Breast epithelium (tissue), 4 donors: ENCODE measurements at places on chromosomes 16 and 17. TPM values are rescaled to one million over a fixed set of nuclear protein-coding genes. Genes with fewer than 3 reads are reported as not detected.

Gene C17orf50
- not detected for total RNA-seq

Gene NTN3
- total RNA-seq: not detected

Gene ORAI3
- 40.5 TPM for total RNA-seq

Gene TNK1
- total RNA-seq: 14.4 TPM

Gene PARD6A
- 6.4 TPM for total RNA-seq

Gene UMOD
- total RNA-seq: not detected

Gene TIMP2
- total RNA-seq: 344 TPM

Gene RPL38
- total RNA-seq: 304 TPM

Gene COTL1
- 49.2 TPM for total RNA-seq

Gene LAT
- total RNA-seq: 4.3 TPM

Gene ELP5
- 30.6 TPM for total RNA-seq

Gene MYH8
- not detected for total RNA-seq

Gene RNF112
- total RNA-seq: 2.9 TPM

Gene CCL5
- total RNA-seq: 3.5 TPM

Gene NPTX1
- total RNA-seq: under 0.01 TPM

Gene MYH1
- not detected for total RNA-seq

GRCh38 chr17:1967213-1967612 lies 57.9 kb downstream of the RTN4RL1 start:
- H3K4me1 ChIP-seq: no peaks in the 10 kb centered on the region
- no peak overlapping the region for H3K4me3 ChIP-seq
- no peaks in the 10 kb centered on the region for H3K27me3 ChIP-seq
- DNase-seq: peak; percentile 25

GRCh38 chr16:60674241-60674640 lies 1362.0 kb downstream of the CDH8 start:
- no peak for DNase-seq
- H3K4me1 ChIP-seq: no peaks in the 10 kb centered on the region
- no peak overlapping the region for H3K4me3 ChIP-seq
- no peaks in the 10 kb centered on the region for H3K36me3 ChIP-seq
- H3K27ac ChIP-seq: no peak overlapping the region

DNA sequence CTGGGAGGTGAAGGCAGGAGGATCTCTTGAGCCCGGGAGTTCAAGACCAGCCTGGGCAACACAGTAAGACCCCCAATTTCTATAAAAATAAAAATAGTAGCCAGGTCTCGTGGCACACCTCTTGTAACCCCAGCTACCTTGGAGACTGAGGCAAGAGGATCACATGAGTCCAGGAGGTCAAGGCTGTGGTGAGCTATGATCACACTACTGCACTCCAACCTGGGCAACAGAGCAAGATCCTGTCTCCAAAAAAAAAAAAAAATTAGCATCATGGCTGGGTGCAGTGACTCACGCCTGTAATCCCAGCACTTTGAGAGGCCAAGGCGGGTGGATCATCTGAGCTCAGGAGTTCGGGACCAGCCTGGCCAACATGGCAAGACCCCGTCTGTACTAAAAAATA lies 6.7 kb upstream of the CBX2 start:
- no peak for DNase-seq
- no peak overlapping the region for H3K27ac ChIP-seq
- no peaks in the 10 kb centered on the region for H3K4me1 ChIP-seq
- H3K27me3 ChIP-seq: no peaks in the 10 kb centered on the region

GRCh38 chr16:9183682-9184353 lies 92.4 kb downstream of the HAPSTR1 start:
- no peak overlapping the region for H3K4me3 ChIP-seq
- H3K27me3 ChIP-seq: no peaks in the 10 kb centered on the region
- no peak for DNase-seq
- no peaks in the 10 kb centered on the region for H3K36me3 ChIP-seq
- no peaks in the 10 kb centered on the region for H3K4me1 ChIP-seq
- H3K27ac ChIP-seq: no peak overlapping the region

- no peaks in the 10 kb centered on the region for H3K27me3 ChIP-seq
- no peaks in the 10 kb centered on the region for H3K36me3 ChIP-seq
- no peak overlapping the region for H3K4me3 ChIP-seq
- H3K27ac ChIP-seq: no peak overlapping the region
- no peak for DNase-seq
These were observed 194.6 kb upstream of the DYNLRB2 start for GRCh38 chr16:80346111-80346632.

GRCh38 chr16:53892155-53892554 lies 188.2 kb downstream of the FTO start:
- no peaks in the 10 kb centered on the region for H3K36me3 ChIP-seq
- DNase-seq: peak; percentile 53
- peaks cover 6% of the 10 kb centered on the region for H3K4me1 ChIP-seq
- H3K27ac ChIP-seq: peak overlapping the region; percentile 67
- no peaks in the 10 kb centered on the region for H3K27me3 ChIP-seq

DNA sequence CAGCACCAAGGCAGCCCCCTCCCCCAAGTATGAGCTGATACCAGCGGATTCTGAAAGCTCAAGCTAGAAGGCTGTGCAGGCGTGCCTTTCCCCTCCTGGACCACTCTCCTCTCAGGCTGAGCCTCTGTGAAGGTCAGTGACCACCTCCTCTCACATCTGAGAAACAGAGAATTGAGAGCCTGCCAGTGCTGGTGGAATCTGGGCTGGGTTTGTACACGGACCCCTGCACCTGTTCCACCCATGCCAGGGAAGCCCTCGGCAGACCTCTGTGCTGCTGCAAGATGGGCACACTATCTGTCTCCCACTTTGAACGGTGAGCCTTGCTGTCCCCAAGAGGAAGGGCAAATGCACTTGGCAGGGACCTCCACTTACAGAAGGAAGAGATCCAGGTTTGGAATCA lies 54.7 kb upstream of the SDK2 start:
- H3K27ac ChIP-seq: no peak overlapping the region
- DNase-seq: no peak

GRCh38 chr17:80989586-80989913 lies 2.1 kb upstream of the CHMP6 start:
- H3K27me3 ChIP-seq: no peaks in the 10 kb centered on the region
- no peak for DNase-seq
- H3K36me3 ChIP-seq: no peaks in the 10 kb centered on the region
- peaks cover 11% of the 10 kb centered on the region for H3K4me1 ChIP-seq

DNA sequence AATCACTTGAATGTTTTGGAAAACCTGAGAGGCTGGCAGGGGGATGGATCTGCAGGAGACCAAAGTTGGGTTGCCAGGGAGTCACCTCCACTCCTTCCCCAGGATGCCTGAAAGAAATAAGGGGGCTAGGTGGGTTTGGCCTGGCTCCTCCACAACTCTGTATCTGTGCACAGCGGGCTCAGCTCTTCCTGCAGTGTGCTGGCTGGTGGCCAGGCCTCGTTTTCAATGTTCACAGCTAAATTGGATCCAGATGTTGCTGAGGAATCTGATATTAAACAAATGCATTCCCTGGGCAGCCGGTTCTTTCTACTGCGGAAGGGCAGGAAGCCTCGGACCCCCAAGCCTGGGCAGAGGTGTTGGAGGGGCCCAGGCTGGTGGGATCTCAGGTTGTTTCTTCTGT lies 106.2 kb downstream of the N4BP1 start:
- no peaks in the 10 kb centered on the region for H3K36me3 ChIP-seq
- peaks cover 5% of the 10 kb centered on the region for H3K4me1 ChIP-seq
- no peak for DNase-seq
- no peaks in the 10 kb centered on the region for H3K27me3 ChIP-seq

- no peak for DNase-seq
- no peak overlapping the region for H3K27ac ChIP-seq
- no peaks in the 10 kb centered on the region for H3K27me3 ChIP-seq
These were observed 84.8 kb upstream of the PLEKHM1 start for GRCh38 chr17:45575126-45575885.

DNA sequence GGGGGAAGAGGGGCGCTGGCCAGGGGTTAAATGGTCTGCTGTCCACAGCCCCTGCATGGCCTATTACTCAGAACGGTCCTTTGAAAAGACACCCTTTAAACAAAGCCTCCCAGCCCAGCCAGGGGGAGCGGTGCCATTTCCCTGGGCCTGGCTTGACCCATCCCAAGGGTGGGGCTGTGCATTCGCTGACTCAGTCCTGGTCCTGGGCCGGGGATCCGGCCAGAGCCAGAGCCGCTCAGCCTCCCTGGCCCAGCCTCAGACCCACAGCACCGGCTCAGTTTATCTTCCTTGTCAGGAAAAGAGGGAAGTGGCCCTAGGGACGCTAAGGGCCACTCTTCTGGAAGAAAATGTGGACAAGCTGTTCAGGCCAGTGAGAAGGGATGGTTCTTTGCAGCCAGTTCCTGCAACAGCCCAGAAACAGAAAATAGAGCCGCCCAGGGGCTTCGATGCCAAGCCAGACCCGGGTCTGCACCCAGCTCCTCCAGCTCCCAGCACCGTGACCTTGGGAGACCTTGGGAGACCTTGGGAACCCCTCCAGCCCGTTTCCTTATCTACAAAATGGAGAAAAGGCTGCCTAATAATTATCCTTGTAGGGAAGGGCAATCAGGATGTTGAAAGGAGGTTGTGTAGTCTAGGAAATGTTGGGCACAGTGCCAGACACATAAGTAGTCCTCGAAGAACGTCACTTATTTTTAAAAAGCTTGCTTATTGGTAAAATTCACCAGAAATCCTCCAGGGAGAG lies 82.5 kb downstream of the ZDHHC7 start:
- DNase-seq: no peak
- no peak overlapping the region for H3K4me3 ChIP-seq
- H3K4me1 ChIP-seq: no peaks in the 10 kb centered on the region
- no peak overlapping the region for H3K27ac ChIP-seq
- H3K36me3 ChIP-seq: no peaks in the 10 kb centered on the region
- no peaks in the 10 kb centered on the region for H3K27me3 ChIP-seq

DNA sequence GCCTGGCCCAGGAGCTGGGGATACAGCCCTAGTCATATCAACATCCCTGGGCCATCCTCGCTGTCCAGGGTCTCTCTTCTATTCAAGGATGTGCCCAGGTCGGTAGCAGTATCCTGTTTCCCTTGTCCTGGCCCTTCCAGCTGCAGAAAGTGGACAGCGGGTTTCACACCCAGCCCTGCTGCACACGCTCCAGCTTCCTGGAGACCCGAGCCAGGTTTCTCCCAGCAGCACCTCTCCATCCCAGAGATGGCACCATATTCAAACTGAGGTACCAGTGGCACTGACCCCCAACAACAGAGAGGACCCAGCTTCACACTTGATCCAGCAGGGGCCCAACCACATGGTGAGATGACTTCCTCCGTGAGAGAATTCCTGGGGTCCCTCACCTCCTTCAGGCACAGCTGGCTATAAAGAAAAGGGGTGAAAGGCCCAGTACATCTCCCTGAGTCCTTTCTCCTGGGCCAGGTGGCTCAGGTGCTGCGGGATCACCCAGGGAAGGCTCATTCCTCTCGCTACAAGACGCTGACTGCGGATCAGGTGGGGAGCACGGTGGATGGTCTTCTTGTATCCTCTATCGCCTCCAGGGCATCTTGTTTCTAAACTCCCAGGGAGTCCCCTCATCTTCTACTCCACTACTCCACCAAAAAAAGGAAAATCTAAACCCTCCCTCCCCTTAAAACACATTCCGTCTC lies 1.4 kb downstream of the CUEDC1 start:
- H3K4me3 ChIP-seq: peak overlapping the region; percentile 82
- peak overlapping the region; percentile 92 for H3K27ac ChIP-seq
- peaks cover 10% of the 10 kb centered on the region for H3K4me1 ChIP-seq
- H3K27me3 ChIP-seq: no peaks in the 10 kb centered on the region
- no peaks in the 10 kb centered on the region for H3K36me3 ChIP-seq

GRCh38 chr16:7171151-7171550 lies 161.5 kb upstream of the RBFOX1 start:
- DNase-seq: no peak
- no peaks in the 10 kb centered on the region for H3K4me1 ChIP-seq
- no peaks in the 10 kb centered on the region for H3K36me3 ChIP-seq
- H3K27me3 ChIP-seq: no peaks in the 10 kb centered on the region

DNA sequence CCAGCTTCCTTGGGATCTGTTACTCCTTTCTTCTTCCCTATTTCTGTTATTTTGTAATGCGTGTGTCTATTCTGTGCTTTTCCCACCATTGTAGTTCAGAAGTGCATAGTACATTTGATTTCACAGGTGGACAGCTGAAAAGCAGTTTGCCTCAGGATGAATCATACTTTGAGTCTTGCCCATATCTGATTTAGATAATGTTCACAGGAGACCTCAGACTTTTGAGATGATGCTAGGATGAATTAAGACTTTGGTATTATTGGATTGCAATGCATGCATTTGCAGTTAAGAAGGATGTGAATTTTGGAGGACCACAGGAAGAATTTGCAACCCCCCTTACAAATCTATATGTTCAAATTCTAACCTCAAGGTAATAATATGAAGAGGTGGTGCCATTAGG lies 769.6 kb downstream of the CDH11 start:
- no peak overlapping the region for H3K4me3 ChIP-seq
- no peaks in the 10 kb centered on the region for H3K36me3 ChIP-seq

DNA sequence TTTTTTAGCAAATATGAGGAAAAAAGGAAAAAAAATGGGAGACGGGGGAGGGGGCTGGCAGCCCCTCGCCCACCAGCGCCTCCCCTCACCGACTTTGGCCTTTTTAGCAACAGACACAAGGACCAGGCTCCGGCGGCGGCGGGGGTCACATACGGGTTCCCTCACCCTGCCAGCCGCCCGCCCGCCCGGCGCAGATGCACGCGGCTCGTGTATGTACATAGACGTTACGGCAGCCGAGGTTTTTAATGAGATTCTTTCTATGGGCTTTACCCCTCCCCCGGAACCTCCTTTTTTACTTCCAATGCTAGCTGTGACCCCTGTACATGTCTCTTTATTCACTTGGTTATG lies 1.2 kb upstream of the TMEM88 start:
- H3K36me3 ChIP-seq: no peaks in the 10 kb centered on the region
- no peak overlapping the region for H3K27ac ChIP-seq
- H3K4me1 ChIP-seq: peaks cover 12% of the 10 kb centered on the region
- H3K27me3 ChIP-seq: no peaks in the 10 kb centered on the region
- DNase-seq: no peak

DNA sequence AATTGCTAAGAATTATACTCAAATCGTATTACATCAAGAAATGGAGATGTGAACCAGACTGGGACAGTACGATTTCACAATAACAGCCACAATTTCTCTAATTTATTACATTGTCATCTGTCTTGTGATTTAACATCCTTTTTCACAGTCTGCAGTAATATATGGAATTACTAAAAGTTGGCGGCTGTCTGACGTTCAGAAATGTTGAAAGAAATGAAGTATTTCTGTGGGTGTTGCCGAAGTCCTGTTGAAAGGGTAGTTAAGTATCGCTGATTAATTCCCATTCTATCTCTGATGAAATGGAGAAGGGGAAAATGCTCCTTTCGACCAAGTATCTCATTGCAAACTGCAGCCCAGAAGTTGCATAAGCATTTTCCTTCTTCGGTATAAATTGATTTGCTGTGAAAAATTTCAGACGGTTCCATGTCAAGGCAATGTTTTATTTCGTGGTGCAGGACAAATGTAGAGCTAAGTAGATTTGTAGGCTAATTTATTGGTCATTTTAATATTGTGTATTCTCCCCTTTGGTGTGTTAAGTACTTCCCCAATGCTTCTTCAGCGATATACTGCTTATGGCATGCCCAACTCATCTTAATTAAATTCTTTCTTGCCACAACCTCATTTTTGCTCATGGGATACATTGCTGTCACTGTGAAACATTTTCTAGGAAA lies 775.2 kb upstream of the RBFOX1 start:
- H3K27me3 ChIP-seq: no peaks in the 10 kb centered on the region
- H3K36me3 ChIP-seq: no peaks in the 10 kb centered on the region
- no peak for DNase-seq
- H3K4me1 ChIP-seq: no peaks in the 10 kb centered on the region
- no peak overlapping the region for H3K27ac ChIP-seq

- H3K4me1 ChIP-seq: no peaks in the 10 kb centered on the region
- H3K36me3 ChIP-seq: no peaks in the 10 kb centered on the region
- no peaks in the 10 kb centered on the region for H3K27me3 ChIP-seq
- no peak for DNase-seq
- H3K27ac ChIP-seq: no peak overlapping the region
- H3K4me3 ChIP-seq: no peak overlapping the region
These were observed 48.8 kb upstream of the CBX4 start for GRCh38 chr17:79888009-79888540.
